Smooth muscle cell of the pulmonary artery (primary cell): ENCODE measurements at places on chromosomes 7 and 10. TPM values are rescaled to one million over a fixed set of nuclear protein-coding genes. Genes with fewer than 3 reads are reported as not detected.

Gene SPACDR
- total RNA-seq, result 0.65 and 0.96 TPM in 2 replicates

Gene MRC1
- under 0.01 TPM in 1 of 2 replicates, not detected in the other for total RNA-seq

Gene NUTM2A
- total RNA-seq, result 0.46 and 0.56 TPM in 2 replicates

Gene TMEM229A
- total RNA-seq, result 0.07 and 0.39 TPM in 2 replicates
